NCI-H446 (cell line): ENCODE measurements at places on chromosomes 1 and 21.

DNA sequence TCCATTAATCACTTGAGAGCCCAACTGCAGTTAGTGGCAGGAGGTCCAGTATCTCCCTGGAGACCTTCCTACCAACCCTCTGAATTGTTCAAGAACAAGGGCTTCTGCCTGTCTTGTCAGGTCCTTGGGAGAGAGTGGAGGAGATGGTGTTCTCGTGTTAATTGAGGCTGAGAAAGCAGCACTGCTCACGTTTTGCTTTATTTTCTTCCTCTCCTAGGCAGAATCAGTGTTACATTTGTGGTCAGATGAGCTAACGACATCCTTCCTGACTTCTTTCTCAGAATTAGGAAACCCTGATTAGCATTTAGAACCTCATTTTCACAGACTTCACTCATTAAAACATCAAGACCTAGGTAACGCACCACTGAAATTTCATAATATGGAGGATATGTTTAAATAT is 26.4 kb upstream of the LRIG2 start:
- DNase-seq: no peak

- DNase-seq: no peak
These were observed 54.9 kb downstream of the DHRS3 start for GRCh38 chr1:12562955-12563576.

DNA sequence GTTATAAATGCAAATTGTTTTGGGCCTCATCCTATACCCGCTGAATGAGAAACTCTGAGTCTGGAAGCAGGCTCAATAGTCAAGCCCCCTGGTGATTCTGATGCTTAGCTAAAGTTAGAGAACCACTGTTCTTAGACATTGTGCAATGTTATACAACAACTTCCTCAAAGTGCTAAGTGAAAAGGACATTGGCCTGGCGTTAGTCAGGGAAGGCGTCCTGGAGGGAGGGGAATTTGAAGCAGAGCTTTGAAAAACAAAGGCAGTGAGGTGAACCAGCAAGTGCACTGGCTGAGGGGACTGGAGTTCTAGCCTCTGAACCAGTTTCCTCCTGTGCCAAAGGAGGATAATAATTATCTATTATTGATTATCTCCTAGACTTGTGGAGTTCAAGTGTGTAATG is 5.1 kb downstream of the CD1D start:
- no peak for DNase-seq

DNA sequence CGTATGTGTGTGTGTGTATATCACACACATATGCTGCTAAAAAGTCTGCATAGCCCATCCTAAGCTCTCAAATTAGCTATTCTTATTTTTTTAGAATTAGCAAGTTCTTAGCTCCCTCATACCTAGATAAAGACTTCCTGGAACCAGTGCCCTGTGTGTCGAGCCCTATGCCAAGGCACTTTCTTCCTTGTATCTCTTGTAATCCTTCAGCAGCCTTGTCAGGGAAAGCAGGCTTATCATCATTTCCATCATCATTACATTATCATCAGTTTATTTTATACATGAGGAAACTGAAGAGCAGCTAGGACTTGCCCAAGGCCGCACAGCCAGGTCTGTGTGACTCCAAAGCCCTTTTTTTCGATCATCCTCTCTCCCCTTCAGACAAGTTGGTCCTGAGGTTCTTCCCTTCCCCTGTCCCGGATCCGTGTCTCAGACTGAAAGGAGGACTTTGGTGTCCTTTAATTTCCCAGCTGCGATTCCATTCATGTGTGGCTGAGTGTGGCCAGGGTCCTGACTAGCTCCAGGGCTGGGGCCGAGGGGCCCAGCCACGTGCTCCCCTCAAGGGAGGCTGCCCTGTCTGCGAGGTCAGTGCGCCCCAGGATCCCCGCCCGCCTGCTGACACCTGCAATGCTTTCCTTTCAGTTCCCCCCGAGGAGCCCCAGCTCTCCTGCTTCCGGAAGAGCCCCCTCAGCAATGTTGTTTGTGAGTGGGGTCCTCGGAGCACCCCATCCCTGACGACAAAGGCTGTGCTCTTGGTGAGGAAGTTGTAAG is 24.9 kb downstream of the IL6R start:
- no peak for DNase-seq

GRCh38 chr1:85734931-85735330 is 26.7 kb upstream of the ZNHIT6 start:
- no peak for DNase-seq

GRCh38 chr1:221239792-221240191 is 360.5 kb downstream of the HLX start:
- no peak for DNase-seq

DNA sequence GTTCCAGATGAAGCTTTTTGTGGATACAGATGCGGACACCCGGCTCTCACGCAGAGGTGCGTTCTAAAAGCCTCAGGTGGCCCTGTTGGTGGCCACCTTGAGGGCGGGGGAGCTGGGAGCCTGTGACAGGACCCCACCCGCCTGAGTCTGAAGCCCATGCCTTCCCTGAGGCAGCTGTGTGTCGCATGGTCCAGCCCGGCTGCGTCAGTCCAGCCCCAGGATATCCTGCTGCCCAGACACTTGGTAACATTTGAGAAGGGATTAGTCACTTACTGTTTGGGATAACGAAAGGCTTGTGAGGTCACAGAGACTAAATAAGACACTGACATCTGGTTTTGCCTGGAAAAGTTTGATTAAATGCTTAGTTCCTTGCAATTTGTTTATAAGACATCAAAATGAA is 68.9 kb downstream of the UCK2 start:
- DNase-seq: no peak

GRCh38 chr1:160261556-160261892 is 825 bp downstream of the DCAF8 start:
- DNase-seq: no peak

GRCh38 chr1:39754906-39755504 is 16.1 kb downstream of the OXCT2 start:
- DNase-seq: peak; percentile 89

DNA sequence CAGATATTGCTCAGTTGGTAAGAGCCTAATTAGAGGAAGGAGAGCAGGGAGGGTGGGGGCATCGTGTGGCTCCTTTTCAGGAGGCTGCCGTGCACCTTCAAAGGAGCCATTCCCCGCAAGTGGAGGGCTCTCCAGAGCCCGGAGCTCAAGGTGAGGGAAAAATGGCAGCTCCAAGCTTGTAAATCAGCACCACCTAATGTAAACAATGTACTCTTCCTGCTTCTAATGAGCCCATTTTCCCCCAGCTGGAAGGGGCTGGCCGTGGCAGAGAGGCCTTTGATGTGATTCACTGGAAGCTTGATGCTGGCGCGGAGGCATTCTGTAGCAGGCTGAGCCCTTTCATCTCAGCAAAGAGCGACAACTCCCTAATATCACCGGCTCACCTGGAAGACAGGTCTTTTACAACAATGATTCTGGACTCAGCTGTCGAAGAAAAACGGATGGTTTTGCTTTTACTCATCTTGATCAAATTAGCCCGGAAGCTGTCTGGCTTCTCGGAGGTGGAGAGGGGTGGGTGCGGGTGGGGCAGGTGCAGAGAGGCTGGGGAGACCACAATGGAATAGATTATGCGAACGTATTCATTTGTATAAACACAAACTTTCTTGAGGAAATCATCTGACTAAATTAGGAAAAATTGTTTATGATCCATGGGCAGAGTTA is 112.5 kb downstream of the RRAGC start:
- DNase-seq: no peak

GRCh38 chr1:215137985-215138384 is 55.4 kb downstream of the KCNK2 start:
- no peak for DNase-seq

DNA sequence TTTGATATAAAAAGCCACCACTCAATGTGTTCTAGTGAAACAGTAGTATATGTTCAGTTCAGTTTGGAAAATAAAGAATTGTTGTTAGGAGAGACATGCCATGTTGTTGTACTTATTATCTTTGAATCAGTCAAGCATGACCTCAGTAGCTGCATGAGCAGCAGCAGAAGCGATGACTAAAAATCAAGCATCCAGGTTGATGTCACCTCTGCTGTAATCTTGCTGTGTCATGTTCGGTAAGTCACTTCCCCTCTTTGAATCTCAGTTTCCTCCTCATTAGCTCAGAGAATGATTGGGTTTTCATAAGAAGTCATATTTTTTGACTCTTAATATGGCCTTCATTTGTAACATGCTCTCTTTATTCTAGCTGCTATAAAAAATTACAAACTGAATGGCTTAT is 428.4 kb upstream of the B3GALT2 start:
- no peak for DNase-seq

DNA sequence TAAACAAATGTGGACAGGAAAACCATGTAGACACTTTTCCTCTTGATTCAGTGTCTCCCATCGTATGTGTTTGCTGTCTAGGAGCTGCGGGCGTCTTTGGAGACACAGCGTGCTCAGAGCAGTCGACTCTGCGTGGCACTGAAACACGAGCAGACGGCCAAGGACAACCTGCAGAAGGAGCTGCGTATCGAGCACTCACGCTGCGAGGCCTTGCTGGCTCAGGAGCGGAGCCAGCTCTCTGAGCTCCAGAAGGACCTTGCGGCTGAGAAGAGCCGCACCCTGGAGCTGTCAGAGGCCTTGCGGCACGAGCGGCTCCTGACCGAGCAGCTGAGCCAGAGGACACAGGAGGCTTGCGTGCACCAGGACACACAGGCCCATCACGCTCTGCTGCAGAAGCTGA is 27.2 kb upstream of the DIP2A start:
- no peak for DNase-seq

DNA sequence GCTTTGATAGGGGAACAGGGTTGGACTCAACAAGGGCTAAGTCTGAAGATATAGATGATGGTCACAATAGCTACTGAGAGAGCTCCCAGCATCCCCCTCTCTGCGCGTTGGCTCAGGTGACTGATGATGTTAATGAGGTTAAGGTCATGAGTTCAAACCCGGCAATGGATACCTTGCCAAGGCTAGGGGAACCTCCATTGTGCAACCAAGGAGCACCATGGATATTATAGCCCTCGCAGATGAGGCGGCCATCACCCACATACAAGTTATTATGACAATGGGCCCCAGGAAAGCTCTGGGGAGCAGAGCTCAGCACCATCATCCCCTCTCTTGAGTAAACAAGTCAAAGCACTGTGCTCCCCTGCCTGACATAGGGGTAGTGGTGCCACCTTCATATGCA is 8.2 kb downstream of the KCNA2 start:
- DNase-seq: no peak

GRCh38 chr1:175673371-175674150 is 69.8 kb downstream of the TNR start:
- no peak for DNase-seq

DNA sequence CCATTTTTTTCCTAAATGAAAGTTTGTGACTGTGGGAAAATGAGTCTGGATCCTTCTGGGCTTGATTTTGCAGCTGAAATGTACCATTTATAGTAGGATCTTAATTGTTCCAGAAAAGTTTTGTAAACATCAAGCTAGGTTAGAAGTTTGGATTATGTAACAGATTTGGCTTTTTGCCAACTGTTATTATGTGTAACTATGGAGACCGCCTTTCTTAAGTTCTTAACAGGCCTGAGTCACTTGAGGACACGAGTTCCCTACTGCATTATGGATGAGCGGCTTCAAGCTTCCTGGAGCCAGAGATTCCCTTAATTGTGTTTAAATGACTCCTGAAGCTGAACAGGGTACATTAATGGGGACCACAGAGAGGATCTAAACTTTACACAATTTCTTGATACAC is 22.2 kb downstream of the SLC25A33 start:
- DNase-seq: peak; percentile 85

- no peak for DNase-seq
These were observed 97.9 kb downstream of the OBSCN start for GRCh38 chr1:228305721-228306152.

DNA sequence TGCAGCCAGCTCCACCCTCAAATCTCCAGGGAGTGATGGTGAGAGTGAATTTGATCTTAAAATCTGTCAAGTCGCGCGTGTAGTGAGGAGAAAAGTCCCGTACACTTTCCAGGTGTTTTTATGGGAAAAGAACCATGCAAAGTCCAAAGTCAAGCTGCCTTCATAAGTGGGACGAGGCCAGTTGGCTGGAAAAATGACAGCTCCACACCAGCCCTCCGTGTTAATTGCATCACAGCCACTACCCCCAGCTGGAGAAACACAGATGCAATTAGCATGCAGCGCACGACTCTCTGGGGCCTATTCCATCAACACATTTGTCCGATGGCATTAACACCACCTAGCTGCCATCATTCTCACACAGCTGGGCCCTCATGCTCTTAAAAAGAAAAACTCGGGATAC is 68.4 kb downstream of the KLHDC7A start:
- DNase-seq: no peak

DNA sequence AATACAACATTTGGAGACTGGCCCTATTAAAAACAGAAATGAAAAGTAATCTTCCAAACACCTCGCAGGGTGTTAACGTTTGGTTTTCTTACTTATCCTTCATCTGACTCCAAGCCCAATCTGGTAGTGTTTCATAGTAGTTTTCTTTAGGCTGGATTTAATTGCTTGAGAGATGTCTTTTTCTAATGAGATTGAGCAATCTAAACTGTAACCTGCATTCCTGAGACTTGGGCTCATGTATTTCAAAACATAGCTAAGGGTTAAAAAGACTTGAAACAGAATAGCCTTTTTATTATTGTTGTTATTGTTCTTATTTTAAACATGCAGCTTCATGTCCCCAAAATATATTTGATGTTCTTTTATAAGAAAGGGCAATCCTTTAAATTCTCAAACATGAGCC is 278.9 kb downstream of the TGFB2 start:
- DNase-seq: no peak
